ENCODE measurements at places on chromosomes 5 and 9.
A peak's percentile ranks its signal among the peaks of the same experiment; 100 is the strongest.

DNA sequence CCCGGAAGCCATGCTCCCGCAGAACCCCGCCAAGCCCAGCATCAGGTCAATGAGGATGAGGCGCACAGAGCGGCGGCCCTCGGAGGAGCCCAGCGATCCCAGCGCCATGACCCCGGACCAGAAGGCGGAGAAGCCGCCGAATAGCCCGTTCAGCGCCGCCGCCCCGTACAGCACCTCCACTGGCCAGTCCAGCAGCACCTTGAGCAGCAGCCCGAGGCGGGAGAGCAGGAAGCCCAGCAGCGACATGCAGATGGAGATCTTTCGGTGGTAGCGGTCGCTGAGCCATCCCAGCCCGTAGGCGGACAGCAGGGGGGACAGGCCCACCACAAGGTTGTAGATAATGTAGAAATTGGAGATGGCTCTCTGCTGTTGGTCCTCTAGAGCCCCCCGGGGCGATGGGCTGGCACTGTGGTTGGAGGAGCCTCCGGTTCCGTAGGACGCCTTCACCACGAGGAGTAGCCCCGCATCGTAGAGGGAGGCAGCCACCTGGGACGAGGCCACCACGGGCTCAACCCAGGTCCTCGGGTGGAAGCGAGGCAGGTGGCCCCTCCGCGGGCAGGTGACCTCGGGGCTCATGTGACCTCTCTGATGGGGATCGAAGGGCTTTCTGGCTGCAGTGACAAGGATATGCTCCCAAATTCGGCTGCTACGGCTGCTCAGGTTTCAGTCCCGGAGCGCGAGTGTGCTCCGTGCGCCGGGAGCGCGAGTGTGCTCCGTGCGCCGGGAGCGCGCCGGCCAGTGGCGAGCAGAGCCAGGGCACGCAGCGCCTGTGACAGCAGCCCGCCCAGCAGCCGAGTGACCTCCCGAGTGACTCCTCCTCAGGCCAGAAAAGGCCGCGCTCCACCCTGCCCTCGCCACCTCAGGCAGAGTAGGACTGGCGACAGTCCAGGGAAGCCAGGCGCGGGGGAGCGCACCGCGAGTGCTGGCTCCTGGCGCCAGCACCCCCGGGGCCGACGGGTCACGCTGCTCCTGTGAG is at the start of gene SLC46A2:
Gene SLC46A2 (minus strand): TSS at position 771 of the 976 bp plus-strand sequence. CDS start 195 bp downstream, at position 576.
- DNase-seq, result no peak

DNA sequence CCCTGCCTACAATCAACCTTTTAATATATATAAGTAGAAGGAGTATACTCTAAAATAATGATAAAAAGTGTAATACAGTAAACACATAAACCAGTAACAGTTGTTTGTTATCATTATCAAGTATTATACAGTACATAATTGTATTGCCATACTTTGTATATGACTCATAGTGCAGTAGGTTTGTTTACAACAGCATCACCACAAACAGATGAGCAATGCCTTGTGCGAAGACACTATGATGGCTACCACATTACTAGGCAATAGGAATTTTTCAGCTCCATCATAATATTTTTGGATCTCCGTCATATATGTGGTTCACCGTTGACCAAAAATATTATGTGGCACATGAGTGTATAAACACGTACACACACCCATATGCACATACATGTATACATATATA is 69.7 kb upstream of the APC start:
- DNase-seq, result no peak

- DNase-seq, result no peak
Measured at GRCh38 chr5:67215519-67216471, 19.2 kb upstream of the CD180 start.

DNA sequence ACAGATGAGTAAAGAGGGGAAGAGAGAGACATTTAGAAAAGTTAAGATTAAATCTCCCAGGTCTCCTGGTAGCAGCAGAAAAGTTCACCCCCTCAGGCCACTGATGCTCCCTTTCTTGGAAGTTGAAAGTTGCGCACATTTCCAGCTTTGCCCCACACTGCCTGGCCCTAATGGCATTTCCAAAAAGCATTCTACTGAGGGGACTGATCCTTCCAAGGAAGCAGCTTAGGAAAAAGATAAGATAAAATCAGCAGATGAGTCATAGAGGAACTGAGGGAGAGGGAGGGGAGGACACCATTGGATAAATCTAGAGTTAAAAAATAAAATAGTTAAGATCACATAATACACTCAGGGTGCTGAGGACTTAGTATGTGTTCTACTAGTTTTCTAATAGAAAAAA is 67.6 kb upstream of the SLC12A2 start:
- no peak for DNase-seq

- DNase-seq, result no peak
Measured at GRCh38 chr9:10774051-10774450, 161.2 kb upstream of the PTPRD start.

DNA sequence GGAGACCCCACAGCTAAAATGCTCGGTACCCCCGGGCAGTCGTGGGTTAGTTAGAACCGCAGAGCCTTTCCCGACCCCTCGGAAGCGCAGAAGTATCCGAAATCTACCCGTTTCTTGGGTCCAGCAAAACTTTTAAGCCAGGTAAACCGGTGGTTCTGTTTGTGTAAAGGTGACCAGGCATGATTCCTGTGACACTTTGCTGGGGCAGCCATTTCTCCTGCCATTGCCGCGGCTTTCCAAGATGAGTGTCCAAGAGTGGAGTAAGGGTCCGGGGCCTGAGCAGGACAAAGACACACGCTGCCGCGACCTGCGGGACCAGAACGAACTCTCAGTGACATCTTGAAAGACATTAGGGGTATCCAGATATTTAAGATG is 655 bp downstream of the MARVELD2 start:
- DNase-seq, result no peak

DNA sequence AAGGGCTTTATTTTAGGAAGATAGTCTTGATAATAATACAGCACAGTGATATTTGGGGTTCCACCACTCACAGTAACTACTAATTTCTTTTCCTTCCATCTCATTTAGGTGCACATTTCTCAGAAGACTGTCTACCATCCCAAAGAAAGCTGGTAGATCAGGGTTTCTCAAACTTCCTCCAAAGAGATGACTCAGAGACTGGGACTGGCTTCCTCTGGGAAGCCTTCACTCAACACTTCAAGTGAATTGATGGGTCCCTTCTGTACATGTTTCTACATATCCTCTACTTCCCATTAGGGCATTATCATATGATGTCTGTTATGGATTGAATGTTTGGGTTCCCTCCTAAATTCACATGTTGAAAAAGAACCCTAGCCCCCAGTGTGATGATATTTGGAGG is 138.5 kb downstream of the SPOCK1 start:
- DNase-seq, result no peak

GRCh38 chr5:73908395-73908794 is 282.4 kb downstream of the ARHGEF28 start:
- DNase-seq, result no peak

GRCh38 chr9:7879551-7880245 is 80.1 kb upstream of the DMAC1 start:
- peak; percentile 39 for DNase-seq

GRCh38 chr5:125316391-125316790 is 570.0 kb upstream of the ZNF608 start:
- DNase-seq, result no peak

- DNase-seq, result no peak
Measured at GRCh38 chr9:112033237-112034215, 136.9 kb downstream of the UGCG start.

GRCh38 chr5:172856336-172856735 is 22.3 kb downstream of the ERGIC1 start:
- no peak for DNase-seq

DNA sequence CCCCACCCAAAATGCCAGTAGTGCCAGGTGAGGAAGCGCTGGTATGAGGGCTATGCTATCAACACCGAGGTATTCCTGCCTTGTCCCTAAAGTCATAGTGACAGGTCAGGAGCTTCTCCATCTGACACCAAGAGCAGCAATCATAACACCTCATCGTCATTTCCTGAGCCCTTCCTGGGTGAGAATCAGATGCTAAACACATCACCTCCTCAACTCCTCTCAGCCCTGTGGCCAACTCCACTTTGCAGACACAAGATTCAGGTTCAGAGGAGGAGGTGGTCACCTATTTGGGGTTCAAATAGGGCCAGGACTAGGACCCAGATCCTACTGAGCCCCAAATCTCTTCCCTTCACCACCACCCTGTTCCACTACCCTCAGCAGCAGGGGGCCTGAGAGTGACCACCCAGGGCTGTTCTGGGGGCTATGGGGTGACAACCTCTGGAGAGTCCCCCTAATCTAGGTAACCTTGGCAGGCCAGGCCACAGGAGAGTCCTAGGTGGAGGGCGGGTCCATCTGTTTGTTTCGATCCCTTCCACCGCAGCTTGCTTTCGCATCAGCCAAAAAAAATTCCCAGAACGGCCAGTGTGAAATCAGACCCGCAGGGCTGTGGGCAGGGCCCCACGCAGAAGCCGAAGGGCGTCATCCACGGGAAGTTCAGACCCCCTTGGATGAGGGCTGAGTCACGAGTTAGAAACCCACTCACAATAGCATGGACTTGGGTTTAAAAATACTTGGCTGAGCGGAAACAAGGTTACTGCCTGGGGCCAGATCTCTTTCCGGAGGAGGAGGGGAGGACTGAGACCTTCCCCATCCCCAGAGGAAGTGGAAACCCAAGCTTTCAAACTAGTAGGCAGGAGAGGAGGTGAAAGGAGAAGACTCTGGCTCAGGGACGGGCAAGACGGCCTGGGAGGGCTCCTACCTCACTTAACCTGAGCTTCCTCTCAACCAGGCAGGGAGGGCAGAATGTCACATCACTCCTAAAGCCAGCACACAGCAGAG is 8.7 kb downstream of the STK10 start:
- no peak for DNase-seq

- no peak for DNase-seq
Measured at GRCh38 chr5:134732819-134733218, 5.5 kb upstream of the CAMLG start.

GRCh38 chr9:98603821-98604383 is 104.8 kb downstream of the GABBR2 start:
- no peak for DNase-seq

GRCh38 chr5:132396589-132397031 is 27.1 kb downstream of the SLC22A5 start:
- DNase-seq, result no peak

GRCh38 chr5:53343187-53343586 is 137.2 kb upstream of the FST start:
- DNase-seq, result no peak

DNA sequence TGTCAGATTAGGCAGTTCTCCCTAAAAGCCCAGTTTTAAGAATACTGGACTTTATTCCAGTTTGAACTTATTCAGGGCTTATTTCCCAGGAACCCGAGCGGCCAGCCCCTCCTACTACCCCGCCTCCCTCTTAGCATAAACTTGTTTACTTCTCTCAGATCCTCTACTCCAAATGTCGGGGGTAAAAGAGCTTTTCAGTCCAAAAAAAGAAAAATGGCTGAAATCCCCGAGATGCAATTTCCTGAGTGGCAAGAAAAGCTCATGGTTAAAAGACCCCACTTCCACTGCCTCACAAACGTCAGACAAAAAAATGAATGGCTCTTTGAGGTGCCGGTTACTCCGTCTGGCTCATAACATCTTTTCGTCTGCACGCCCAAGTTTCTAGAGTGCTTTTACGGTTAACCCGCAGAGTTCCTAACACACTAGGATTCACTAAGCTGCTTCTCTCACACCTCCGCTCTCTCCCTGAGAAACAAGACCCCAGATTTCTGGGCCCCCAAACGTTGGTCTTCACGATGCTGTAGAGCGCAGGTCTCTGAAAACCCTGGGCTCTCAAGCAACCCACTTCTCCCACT is 402 bp downstream of the BRD8 start:
- DNase-seq, result peak; percentile 18

- no peak for DNase-seq
Measured at GRCh38 chr5:140259500-140259899, 43.4 kb downstream of the PFDN1 start.

DNA sequence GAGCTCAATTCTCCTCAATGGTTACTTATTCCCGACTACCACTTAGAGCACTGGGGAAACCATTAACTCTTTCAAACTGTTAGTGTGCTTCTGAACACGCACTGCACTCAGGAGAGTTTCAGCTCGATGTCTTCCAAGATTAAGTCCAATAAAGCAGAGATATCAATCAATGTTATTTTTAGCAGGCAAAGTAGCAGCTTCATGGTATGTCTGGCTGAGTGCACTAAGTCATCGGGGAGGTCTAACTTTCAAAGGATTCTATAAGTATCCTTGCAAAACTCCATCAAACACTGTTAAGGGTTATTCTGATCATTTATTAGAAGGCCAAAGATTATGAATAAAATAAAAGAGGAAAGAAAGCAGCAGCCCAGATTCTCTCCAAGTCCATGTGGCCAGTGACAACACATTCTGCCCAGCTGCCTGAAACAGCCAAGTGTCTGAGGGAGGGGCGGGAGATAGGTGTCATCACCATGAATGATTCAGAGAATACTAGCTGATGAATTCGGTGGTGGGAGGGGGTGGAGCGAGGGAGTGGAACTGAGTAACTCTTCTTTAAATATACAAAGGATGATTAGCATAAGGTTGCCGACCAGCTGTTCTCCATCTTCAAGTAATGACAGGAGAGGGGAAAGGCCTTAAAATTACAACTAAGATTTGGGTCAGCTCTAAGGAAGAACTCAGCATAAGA is 21.3 kb downstream of the NREP start:
- DNase-seq, result peak; percentile 34

DNA sequence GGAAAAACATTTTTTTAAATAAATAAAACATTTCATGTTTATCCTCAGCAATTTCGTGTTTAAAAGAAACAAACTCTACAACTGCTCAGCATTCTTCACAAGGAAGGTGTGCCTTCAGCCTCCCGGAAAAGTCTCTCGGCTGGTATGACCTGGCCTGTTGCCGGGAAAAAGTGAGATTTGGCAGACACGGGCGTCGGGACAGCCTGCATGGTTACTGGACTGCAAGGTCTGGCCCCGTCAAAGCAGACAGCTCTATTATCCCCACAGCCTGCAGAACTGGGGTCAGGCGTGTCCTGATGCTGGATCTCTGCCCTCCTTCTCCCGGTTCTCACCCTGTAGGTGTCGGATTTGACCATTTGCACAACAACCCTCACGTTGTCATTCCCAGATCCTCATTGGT is 120.3 kb upstream of the SPATA31C2 start:
- no peak for DNase-seq

- DNase-seq, result peak; percentile 12
Measured at GRCh38 chr5:96259151-96259772, 173.8 kb downstream of the PCSK1 start.

DNA sequence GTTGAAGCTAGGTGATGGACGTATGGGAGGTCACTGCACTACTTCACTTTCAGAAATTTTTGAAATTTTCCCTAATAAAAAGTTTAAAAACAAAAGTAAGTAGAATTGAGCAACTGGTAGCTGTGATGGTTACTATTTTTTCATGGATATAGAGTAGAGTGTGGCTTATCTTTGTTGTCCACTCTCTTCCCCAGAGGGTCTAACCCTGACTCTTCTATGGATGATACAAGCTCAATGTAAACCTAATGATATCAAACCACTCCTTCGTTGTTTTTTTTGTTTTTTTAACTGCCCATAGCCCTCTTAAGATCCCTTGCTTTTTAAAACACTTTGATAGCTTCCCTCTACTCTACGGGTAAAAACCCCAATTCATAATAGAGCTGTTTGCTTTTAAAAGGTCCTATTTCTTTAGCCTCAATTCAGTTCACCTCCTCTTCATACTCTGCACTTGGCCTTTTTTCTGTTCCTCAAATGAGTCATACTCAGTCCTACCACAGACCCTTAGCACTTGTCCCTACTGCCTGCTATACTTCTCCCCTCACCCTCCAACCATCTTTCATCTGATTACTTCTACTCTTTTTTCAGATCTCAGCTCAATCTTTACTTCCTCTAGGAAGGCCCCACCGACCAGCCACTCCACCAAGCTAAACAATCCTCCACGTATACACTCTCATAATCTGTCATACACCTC is 2.6 kb downstream of the HDAC3 start:
- DNase-seq, result no peak

- DNase-seq, result no peak
Measured at GRCh38 chr5:84260140-84260539, 124.5 kb downstream of the EDIL3 start.

- DNase-seq, result no peak
Measured at GRCh38 chr9:134612309-134612708, 29.3 kb upstream of the COL5A1 start.
